NCI-H524 treated with DMSO at 0.1 percent for 48 hours (cell line): ENCODE measurements at places on chromosomes 12 and 14.

GRCh38 chr14:104130974-104131651 is 7.3 kb upstream of the KIF26A start:
- DNase-seq = peak; percentile 44

DNA sequence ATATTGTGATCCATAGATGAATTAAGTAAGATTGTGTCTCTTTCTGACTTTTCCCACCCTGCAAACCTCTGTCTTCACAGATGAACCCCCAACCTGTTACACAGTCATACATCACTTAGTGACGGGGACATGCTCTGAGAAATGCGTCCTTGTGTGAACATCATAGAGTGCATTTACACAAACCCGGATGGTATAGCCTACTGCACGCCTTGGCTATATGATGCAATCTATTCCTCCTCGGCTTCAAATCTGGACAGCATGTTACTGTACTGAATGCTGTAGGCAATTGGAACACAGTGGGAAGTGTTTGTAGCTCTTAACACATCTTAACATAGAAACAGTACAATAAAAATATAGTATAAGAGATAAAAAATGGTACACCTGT is 7.4 kb upstream of the TESPA1 start:
- no peak for DNase-seq

DNA sequence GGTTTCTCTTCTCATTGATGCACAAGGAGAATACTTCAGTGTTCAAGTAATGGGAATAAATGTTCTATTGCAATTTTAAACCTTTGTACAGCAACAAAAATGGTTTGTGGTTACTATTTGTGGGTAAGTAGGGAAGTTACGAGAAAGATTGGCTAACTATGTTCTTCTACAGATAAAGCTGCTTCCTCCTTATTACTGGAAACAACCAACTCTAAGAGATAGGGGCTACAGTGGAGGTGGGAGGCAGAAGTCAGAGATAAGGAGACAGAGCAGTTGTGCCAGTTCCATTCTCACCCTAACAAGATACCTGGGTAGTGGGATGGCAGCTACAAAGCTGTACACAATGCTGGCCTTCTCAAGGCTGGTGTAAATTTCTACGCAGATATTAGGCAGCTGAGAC is 16.2 kb downstream of the NOXRED1 start:
- no peak for DNase-seq

- no peak for DNase-seq
Measured at GRCh38 chr12:111444925-111445725, 39.4 kb downstream of the SH2B3 start.

- DNase-seq = no peak
Measured at GRCh38 chr14:89201645-89202044, 215.4 kb downstream of the FOXN3 start.

DNA sequence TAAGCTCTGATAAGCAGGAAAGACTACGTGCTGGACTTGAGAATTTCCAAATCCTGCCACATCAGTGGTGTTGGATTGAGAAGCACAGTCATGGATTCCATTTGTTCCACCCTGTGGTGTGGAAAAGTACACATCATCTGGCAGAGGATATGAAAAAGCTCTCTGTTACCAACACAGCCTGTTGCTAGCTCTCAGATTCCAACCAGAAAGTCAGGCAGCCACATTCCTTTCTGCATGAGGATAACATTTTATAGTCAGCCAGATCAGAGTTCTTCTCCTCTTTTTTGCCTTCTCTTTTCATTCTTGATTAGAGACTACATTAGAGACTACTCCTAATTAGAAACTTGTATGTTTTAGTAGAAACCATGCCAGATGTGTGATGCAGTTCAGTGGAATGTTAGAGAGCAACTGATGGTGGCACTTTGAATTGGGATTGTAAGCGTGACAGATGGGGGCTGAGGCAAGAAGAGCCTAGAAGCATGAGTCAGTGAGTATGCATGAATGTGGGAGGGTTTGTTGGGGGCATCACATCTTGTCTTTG is 61.2 kb upstream of the STXBP6 start:
- DNase-seq = no peak

DNA sequence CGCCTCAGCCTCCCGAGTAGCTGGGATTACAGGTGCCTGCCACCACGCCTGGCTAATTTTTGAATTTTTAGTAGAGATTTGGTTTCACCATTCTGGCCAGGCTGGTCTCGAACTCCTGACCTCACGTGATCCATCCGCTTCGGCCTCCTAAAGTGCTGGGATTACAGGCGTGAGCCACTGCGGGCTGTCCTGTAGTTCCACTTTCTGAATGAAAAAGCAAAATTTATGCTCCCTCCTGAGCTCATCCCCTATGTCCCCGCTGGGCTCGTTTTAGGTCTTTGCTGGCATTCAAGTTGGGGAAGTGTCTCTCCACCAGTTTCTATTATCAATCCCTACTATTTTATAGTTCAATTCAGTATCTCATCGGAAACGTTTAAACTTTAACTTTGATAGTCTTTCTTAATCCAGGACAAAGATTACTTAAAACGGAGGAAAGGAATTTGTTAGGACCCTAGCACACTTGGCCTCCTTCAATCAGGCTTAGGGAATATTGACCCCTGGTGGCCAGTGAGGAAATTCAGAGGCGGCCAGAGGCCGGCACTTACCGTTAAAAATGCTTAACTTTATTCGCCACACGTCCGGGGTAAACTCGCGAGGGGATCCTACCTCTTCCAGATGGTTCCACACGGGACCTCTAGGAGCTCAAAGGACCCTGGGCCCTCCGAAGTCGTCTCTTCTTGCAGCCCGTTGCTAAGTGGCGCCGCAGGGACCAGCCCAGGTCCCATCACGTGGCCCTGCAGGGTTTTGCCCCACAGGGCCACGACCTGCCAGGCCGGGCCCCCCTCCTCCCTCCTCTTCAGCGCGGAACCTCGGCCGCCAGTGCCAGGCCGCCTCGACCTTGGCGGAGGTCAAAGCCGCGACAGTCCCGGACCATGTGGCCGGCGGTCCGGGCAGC is 11.4 kb upstream of the DNAL1 start:
- peak; percentile 40 for DNase-seq

DNA sequence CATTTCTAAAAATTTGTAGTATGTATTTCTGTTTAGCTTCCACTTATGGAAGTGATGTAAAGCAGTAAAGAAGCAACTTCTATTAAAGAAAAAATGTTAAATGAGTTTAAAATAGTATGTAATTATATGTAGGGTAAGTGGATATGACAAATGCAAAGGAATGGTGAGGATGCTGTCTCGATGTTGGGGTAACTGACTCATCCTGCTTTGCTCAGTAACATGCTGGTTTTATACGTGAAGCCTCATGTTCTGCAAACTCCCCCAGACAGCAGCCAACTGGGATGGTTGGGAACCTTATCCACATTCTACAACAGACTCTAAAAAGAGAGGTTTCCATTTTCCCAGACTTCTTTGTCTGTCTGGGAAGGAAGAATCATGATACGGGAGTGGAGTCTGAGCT is 1006.4 kb upstream of the TMEM132C start:
- DNase-seq = no peak

DNA sequence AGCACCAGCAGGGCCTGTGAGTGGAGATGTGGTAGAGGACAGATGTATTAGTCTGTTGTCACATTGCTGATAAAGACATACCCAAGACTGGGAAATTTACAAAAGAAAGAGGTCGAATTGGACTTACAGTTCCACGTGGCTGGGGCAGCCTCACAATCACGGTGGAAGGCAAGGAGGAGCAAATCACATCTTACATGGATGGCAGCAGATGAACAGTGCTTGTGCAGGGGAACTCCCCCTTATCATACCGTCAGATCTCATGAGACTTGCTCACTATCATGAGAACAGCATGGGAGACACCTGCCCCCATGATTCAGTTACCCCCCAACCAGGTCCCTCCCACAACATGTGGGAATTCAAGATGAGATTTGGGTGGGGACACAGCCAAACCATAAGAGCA is 361.9 kb downstream of the VRK1 start:
- no peak for DNase-seq

DNA sequence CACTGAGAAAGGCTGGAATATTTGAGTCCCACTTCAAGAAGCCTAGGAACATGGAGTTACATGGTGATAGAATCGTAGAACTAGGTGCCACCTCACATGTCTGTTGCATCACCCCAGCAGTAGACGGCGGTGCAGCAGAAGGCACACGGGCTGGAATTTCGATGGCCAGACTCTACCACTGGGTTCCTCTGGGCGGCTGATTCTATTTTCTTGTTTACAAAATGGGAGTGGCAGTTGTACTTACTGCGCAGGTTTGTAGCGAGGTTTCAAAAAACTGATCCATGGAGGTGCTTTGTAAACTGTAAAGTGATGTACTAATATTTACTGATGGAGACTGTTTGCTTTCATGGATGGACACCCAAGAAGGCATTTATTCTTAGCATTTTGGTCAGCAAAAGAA is 45.7 kb downstream of the WDR20 start:
- no peak for DNase-seq

DNA sequence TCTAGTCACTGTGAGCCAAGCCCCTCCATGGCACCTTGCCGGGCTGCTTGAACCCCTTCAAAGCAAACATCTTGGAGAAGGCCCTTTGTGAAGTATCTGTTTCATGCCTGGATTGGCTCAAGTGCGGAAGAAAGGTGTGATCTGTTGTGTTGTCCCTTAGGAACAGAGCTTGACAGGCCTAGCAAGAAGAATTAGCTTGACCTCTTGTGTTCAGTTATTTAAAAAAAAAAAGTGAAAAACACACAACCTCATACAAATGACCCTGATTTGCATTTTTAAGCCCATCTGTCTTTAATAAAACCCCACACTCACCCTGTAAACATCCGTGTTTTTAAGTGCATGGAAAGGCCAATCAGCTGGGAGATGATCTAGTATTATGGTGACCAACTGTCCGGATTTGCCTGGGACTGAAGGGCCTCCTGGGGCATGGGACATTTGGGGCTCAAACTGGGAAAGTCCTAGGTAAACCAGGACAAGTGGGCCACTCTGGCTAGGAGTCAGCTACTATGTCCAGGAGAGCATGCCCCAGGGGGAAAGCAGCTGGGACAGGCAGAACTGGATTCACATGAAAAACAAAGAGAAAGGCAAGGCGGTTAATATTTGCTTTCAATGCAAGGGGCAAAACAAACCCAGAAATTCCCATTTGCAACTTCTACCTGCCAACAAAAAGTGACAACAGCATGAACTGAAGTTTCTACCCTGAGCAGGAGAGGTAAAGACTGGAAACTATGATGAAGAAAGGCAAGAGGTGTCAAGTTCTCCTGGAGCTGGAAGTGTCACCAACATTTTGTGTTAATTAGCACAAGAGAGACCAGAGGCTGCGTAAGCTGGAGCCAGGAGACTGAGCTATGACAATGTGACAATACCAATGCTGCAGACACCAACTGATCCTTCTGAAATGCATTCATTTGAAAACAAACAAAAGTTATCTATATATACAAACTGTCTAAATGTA is 78.6 kb downstream of the CLMN start:
- DNase-seq = no peak

- no peak for DNase-seq
Measured at GRCh38 chr12:111642681-111643426, 42.9 kb downstream of the BRAP start.

GRCh38 chr12:21340403-21340802 is 5.7 kb upstream of the SLCO1A2 start:
- DNase-seq = no peak

GRCh38 chr12:64261813-64262212 is 39.7 kb upstream of the KICS2 start:
- no peak for DNase-seq

DNA sequence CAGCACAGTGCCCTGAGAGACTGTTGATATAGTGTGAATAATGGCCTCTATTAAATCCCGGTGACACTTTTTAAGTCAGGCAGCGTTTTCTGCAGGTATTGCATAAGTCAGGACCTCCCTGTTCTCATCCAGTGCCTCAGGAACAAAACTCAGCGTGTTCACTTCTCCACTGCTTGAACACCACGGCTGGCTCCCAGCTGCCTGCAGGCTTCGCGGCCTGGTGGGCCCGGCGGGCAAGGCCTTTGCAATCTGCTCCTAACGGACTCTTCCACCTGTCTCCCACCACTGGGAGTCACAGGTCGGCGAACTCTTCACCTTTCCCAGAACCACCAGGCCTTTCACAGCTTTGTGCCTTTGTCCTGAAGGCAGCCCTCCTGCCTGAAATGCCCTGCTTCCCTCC is 18.7 kb downstream of the RFX4 start:
- DNase-seq = no peak

DNA sequence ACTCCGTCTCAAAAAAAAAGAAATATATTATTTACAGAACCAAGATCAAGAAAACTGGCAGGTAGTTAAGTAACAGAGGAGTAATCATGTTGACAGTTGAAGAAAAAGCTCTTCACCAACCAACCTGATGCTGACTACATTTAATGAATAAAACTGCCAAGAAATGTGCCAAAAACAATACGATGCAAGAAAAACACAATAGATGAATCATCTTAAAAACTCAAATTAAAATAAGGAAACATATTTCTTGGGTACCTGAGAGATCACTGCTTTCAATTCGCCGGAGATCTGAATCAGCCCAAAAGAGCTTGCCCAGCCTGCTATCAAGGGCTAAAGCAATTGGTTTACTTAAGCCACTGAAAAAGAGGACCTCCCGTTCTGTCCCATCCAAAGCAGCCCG is 76.4 kb downstream of the BCL2L14 start:
- no peak for DNase-seq

DNA sequence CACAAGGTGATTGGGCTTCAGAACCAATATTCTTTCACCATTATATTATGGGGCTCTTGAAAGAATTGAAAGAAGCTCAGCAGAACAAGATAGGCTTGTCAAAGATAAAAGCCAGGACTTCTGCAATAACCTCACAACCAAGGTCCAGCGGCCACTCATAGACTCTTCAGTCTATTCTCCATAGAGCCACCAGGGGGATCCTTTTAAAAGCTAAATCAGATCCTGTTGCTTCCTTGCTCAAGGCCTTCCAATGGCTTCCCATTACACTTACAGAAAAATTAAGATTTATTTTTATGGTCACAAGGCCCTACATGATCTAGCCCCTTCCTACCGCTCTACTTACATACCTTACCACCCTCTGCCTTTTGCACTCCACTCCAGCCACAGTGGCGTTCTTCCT is 169.6 kb downstream of the C12orf42 start:
- no peak for DNase-seq

GRCh38 chr14:77838831-77839511 is 39.1 kb downstream of the ADCK1 start:
- DNase-seq = no peak

DNA sequence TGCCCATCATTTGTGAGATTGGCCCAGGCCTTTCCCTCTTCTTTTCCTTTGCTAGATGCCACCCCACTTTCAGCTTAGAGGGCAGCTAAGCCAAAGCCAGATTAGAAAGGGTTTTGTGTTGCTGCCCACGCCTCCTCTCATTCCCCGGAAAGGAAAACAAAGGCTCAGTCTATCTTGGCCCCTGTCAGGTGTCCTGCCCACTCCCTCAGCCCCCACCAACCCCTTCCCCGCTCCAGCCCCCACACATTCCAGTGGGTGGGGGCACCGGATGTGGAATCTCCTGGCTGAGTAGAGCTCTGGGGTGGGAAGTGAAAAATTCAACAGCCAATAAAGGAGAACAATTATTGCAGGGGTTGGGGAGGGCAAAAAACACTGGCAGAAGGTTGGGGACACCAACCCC is 2.2 kb downstream of the BLOC1S1 start:
- DNase-seq = no peak

GRCh38 chr14:85315733-85316290 is 214.1 kb upstream of the FLRT2 start:
- DNase-seq = no peak

- DNase-seq = peak; percentile 10
Measured at GRCh38 chr12:127677537-127678131, 589.3 kb upstream of the TMEM132C start.
